ENCODE measurements at places on chromosomes 3 and 15.

DNA sequence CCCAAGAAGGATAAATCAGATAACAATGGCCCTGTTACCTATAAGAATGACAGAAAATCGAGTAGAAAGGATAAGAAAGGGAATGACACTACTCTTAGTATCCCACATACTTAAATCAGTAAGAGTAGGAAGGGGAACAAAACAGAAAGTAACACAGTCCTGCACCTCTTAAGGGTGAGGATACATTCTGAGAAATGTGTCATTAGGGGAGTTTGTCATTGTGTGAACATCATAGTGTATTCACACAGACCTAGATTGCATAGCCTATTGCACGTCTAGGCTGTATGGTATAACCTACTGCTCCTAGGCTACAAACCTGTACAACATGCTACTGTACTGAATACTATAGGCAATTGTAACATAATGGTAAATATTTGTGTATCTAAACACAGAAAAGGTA lies 142.6 kb downstream of the PLCH1 start:
- DNase-seq, result no peak

- DNase-seq, result no peak
Observed at GRCh38 chr3:122787872-122788271, 5.8 kb downstream of the HSPBAP1 start.

GRCh38 chr3:139124197-139124596 lies 79.5 kb upstream of the PRR23C start:
- DNase-seq, result no peak

DNA sequence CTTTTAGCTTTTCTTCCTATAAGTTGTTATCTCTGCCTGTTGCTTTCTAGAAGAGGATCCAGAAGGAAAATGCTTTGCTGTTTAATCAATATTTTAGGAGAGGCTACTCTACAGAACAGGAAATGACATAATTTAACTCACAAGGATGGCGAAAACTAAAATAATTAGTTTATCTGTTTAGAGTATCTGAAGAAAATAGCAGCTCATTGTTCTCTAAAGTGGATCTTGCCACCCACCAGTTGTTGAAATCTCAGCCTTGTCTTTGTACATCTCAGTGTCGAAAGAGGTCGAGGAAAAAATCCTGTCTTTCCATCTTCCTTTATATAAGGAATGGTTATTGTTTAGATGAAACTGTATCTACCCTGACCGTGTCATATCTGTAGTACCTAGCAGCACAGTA lies 126.6 kb downstream of the ZNF609 start:
- no peak for DNase-seq

- DNase-seq, result no peak
Observed at GRCh38 chr3:146250449-146251382, at the start of gene PLSCR4. Gene PLSCR4 (minus strand): TSS chr3:146251105. CDS start chr3:146222071, 29,034 bp downstream.

Measured in kidney epithelial cell (primary cell).